ENCODE measurements at places on chromosomes 3 and 15.

GRCh38 chr3:53835257-53835656, 11.0 kb downstream of the CHDH start:
- DNase-seq = no peak

GRCh38 chr3:160038862-160039562, 50.4 kb downstream of the IL12A start:
- no peak for DNase-seq

- no peak for DNase-seq
Measured at GRCh38 chr3:127212711-127213110, 19.8 kb downstream of the PRR23E start.

- no peak for DNase-seq
Measured at GRCh38 chr15:93520206-93520605, 431.2 kb upstream of the RGMA start.

DNA sequence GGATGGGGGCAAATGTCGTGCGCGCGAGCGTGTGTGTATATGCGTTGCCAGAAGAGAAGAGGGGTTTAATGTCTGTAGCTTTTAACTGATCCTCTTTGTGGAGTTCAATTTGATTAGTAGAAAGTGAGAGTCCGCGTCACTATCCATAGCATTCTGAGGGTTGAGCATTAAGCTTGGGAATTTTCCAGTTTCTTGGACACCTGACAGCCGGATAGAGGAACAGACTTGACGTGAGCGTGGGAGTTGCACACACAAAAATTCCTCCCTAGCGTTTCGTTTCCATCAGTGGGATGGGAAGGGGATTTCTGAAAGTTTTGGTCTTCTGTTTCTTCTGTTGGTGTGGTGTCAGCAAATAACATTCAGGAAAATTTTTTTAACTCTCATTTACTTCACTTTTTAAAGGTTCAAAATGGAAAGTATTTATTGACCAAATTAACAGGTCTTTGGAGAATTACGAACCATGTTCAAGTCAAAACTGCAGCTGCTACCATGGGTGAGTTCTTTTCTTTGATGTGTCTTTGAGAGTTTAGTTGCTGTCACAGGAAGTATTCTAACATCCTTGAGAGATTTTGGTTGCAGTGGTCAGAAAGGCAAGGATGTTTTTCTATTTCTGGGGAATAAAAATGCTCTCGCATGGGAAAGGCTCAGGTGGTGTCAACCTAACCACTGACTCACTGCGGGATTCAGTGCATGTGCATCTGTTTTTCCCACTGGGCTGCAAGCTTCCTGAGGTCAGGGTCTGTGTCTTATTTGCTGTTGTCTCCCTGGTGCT, 841 bp downstream of the POGLUT1 start:
- no peak for DNase-seq

DNA sequence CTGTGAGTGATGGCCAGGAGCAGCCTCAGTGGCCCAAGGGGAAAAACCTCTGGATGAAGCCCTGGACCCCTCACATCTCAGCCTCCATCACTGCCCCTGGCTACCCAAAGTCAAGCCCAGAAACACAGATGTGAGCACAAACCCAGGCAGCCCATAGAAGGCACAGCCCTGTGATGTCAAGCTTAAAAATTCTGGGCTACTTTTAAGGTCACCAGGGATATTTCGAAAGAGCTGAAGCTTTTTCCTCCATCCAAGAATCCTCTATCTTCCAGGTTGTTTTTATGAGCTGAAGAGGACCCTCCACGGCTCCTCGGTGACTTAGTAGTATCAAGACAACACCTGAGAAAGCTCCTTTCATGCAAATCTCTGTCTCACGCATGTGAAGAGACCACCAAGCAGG, 11.5 kb downstream of the LIPC start:
- DNase-seq = no peak

GRCh38 chr15:43492266-43492665, 690 bp downstream of the TP53BP1 start:
- no peak for DNase-seq

GRCh38 chr3:12582730-12583129, 25.8 kb downstream of the MKRN2 start:
- DNase-seq = no peak

- DNase-seq = no peak
Measured at GRCh38 chr15:65182538-65182937, 2.6 kb downstream of the CLPX start.

- DNase-seq = no peak
Measured at GRCh38 chr3:15819576-15819975, 21.8 kb upstream of the ANKRD28 start.

- DNase-seq = no peak
Measured at GRCh38 chr15:71125831-71126450, 10.7 kb downstream of the THSD4 start.

DNA sequence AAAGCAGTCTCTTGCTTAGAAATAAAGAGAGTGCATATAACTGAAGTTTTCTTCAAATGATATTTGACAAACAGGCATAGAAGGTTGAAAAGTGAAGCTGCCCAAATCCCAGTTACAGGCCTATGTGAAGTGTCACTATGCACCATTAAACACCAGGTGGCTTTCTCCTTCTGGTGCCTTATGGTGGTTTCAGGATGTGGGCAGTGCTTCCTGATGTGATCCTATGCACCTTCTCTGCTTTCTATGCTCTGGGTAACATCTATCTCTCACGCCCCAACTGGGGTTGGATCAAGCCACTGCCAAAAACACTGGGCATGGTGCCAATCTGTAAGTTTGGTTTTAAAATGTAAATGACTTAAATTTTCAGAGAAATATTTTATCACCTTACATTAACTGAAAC, 744.7 kb downstream of the TUSC7 start:
- DNase-seq = peak; percentile 23

DNA sequence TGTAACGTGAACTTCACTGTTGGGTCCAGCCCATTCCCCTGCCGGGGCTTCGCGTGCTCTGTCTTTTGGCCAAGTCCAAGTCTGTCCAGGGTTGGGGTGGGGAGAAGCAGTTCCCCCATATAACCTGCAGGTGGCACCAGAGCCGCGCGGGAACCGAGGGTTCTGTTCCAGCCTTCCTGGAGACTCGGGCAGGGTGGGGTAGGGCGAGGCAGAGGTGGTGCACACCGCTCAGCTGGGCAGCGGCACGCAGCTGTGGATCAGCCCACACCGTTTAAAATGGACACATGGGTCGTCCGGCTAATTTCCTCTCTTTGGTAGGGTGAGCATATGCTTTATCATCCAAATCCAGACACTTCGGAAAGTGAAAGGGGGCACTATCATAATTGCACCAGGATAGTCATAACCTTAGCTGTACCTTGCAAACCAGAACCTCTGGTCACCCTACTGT, 118.1 kb downstream of the TBC1D2B start:
- peak; percentile 1 for DNase-seq

GRCh38 chr3:195059006-195059350, 212.0 kb downstream of the XXYLT1 start:
- DNase-seq = no peak

DNA sequence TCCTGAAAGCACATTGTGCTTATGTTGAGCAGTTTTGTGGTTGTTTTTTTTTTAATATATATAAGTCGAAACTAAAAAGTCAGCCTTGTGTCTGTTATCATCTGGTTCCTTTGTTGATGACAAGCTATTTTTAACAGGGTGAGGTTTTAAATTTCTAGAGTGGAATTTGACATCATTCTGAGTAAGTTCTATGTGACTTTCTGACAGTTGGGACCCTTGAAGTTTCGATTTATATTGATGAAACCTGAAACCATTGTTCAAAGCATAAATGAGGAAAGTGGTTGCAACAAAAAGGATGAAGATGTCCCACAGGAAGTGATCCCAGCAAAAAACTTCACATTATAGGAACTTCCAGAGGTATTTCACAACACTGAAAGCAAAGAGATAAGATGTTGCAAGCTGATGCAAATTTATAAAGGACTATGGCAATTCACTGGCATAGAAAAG, 94.0 kb downstream of the CYP19A1 start:
- DNase-seq = no peak

GRCh38 chr15:28902856-28903255, 17.1 kb downstream of the APBA2 start:
- DNase-seq = no peak

DNA sequence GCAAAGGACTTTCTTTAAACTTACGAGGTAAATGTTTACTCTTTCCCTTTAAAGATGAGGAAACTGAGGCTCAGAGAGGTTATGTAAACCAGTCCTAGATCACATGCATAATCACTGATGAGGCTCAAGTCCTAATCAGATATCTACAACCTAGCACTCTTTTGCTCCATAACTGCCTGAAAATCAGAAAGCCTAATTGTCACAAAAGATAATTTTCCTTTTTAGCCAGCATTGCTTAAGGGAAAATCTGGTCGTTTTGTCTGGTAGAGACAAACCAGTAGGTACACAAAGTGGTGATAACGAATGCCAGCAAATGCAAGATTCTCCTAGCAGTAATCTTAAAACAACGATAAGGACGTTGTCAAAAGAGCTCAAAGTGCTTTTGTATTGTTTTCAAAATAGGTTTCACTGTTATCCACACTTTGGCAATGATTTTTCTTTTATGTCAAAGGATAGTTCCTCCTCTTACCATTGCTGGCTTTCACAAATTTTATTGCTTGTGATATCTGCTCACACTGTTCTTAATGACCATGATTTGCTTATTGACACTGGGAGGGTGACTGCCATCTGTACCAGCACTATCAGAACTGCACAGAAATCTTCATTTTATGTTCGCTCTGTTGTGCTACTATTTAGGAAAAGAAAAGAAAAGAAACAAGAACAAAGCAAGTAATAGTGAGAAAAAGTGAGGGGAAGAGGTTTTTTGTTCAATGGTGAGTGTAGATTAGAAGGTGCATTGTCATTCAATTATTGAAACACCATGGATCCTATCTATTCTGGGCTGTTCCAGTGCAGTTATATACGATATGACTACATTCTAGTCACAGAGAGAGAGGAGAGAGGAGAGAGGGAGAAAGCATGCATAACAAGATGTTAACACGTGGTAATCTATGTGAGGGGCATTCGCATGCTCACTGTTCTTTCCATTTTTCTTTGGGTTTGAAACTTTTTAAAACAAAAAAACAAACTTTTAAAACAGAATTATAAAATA, 13.7 kb downstream of the IQCH start:
- DNase-seq = no peak

GRCh38 chr3:140911822-140912221, 29.8 kb upstream of the SLC25A36 start:
- DNase-seq = no peak

DNA sequence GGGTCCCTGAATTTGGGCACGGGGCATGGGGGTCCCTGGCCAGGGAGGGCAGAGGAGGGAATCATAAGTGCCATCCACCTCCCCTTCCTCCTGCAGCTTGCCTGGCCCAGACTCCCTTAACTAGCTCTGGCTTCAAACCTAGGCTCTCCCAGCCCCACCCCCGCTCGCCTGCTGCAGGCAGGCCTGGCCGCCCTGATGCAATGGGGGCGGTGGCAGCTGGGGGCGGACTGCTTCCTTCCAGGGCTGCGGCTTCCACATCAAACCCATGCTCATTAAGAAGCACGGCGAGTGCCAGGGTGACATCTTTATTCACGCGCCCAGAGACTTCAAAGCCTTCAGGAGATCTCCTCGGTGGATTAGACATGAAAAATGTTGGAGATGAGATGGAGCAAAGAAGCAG, 123.1 kb downstream of the TPRA1 start:
- no peak for DNase-seq

DNA sequence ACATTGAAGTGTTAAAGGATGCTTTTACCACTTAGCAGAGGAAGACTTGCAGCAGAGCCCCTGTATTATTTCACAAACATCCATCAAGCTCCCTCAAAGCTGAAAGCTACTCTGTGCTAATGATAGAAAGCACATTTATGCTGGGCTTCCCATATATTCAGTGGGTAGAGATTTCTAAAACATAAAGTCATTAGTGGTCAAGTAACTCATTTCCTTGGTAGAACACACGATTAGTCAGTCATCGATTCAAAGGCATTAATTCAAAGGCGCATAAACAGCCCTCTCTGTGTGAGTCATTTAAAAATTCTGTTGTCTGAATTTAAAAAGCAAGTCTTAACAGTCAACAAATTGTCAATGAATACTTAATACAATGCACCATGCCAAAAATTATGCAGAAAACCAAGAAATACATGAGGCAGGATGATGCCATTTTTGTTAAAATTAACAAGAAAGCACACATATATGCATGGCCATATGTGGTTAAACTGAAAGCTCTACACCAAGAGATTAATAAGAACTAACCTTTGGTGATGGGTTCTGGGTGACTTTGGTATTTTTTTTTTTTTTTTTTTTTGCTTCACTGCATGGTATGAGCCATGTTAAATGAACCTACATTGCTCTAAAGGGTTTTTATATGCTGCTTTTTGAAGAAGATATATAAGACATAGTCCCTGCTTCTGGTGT, 61.7 kb downstream of the LDHAL6B start:
- no peak for DNase-seq

GRCh38 chr3:194133661-194134230, 2.2 kb upstream of the HES1 start:
- no peak for DNase-seq

DNA sequence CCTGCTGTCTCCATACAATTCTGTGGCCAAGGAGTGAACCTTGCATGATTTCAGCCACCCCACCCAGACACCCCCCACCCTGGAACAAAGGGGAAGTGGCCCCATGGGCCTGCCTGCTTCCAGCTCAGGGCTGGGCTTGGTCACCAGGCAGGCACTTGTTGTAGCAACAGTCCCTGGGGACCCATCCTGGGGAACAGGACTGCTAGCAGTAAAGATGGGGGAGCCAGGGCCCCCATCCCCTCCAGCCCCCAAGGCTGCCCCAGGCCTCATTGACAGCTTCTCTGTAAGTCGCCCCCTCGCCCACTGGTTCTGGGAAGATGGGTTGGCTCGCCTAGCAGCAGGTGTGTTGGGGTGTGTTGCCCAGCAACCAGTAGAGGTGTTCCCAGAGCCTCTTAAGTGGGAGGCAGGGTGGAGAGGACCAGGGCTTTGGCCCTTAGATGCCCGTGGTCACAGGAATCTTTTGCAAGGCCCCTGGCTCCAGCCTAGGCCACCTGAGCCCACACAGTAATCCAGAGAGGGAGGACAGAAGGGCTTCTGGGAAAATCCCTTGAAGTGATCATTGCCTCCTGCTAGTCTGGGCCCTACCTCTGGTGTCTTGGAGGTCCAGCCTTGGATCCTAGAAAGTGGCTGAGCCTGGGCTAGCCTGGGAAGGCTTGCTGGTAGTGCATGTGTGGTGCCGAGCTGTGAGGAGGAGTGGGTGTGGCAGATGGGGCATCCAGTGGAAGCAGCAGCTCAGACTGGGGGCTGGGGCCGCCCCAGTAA, 48.9 kb downstream of the CYP11A1 start:
- DNase-seq = no peak

- DNase-seq = no peak
Measured at GRCh38 chr15:38041576-38041975, 107.1 kb downstream of the TMCO5A start.

Measured in NCI-H446 treated with DMSO at 0.1 percent for 48 hours (cell line).